ENCODE measurements at places on chromosomes 1 and 21. TPM values are rescaled to one million over a fixed set of nuclear protein-coding genes. Genes with fewer than 3 reads are reported as not detected.

Gene RCAN1
- total RNA-seq: 22.8 TPM

Gene C1orf87
- total RNA-seq: not detected

Gene GIPC2
- total RNA-seq: 3.1 TPM

Gene TMEM51
- total RNA-seq: 38.8 TPM

Gene DEGS1
- total RNA-seq: 30.9 TPM

Gene EXO1
- 0.83 TPM for total RNA-seq

Gene C1orf116
- total RNA-seq: 45.7 TPM

Gene C2CD4D
- total RNA-seq: 1.4 TPM

Gene GJB4
- total RNA-seq: 3.8 TPM

Gene OR2T2
- not detected for total RNA-seq

Gene CASZ1
- 76.8 TPM for total RNA-seq

Gene GSTM5
- total RNA-seq: 11.6 TPM

Gene AMY1C
- not detected for total RNA-seq

Gene GNG4
- total RNA-seq: not detected

Gene FCAMR
- not detected for total RNA-seq

Gene FAM78B
- total RNA-seq: 3.6 TPM

Gene PTGER3
- total RNA-seq: 6.0 TPM

Gene FMOD
- total RNA-seq: 59.0 TPM

Gene FAM131C
- 0.60 TPM for total RNA-seq

Gene S100A14
- 51.3 TPM for total RNA-seq

Gene PROK1
- 9.3 TPM for total RNA-seq

Gene PTPN7
- total RNA-seq: 4.2 TPM

Gene RPTN
- total RNA-seq: not detected

Gene CLCA4
- total RNA-seq: 0.86 TPM

Gene VWA5B1
- total RNA-seq: 41.9 TPM

Gene TIE1
- 21.4 TPM for total RNA-seq

Gene AQP10
- total RNA-seq: not detected

All from ureter (tissue), 1 donor.